GM18507 (cell line): ENCODE measurements at places on chromosomes 12 and 14.

GRCh38 chr12:72677139-72677538 lies 405.0 kb downstream of the TRHDE start:
- no peak for DNase-seq

DNA sequence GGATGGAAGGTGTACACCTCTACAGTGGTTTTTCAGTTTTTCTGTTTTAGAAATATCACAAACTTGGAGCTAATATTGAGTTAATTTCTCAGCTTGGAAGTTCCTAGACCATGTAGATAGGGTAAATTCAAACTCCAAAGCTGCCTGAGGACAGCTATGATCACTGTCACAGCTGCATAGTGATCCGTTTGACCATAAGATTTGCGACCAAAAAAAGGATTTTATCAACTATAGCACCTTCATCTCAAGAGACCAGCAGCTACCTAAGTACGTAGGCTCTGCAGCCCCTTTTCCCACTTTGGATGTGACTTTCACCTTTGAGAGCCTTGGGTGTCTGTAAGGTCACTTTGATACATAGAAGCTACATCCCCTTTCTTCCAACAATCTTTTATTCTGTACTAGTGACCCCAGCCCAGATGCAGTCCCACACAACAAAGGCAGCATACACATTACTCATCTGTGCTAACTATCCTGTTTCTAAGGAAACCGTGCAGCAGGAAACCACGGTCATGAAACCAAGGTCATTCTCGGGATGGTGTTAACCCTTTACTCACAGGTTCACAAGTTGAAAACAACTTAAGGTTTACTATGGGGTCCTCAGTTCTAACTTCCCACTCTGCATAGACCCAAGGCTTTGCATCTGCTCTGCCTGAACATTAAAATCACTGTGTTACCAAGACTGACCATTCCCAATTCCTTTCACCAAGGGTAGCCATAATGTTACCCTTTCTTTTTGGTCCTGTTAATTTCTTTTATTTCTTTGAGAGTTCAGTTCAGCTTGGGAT lies 75.4 kb downstream of the IFT81 start:
- no peak for DNase-seq

- DNase-seq, result no peak
Observed at GRCh38 chr14:24273422-24273998, 2.1 kb upstream of the RABGGTA start.

- no peak for DNase-seq
Observed at GRCh38 chr14:48319823-48320222, 644.4 kb upstream of the MDGA2 start.

DNA sequence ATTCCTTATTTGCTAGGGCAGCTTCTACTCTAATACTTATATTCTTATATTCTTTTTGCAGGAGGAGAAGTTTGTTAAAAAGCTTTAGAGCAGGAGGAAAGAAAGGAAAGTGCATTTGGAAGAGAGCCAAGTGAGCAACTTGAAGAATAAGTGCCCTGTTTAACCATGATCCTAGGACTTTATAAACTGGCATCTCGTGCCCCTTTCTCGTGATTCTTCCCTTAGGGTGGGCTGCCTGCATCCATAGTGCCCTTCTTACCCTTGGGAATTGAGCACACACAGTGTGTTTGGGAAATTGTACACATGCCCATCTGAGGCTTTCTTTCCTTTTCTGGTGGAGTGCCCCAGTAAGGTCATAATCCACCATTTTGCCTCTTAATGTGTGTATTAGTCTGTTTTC lies 141.9 kb downstream of the NUBPL start:
- no peak for DNase-seq

GRCh38 chr14:96180043-96180874 lies 24.4 kb upstream of the BDKRB2 start:
- no peak for DNase-seq

DNA sequence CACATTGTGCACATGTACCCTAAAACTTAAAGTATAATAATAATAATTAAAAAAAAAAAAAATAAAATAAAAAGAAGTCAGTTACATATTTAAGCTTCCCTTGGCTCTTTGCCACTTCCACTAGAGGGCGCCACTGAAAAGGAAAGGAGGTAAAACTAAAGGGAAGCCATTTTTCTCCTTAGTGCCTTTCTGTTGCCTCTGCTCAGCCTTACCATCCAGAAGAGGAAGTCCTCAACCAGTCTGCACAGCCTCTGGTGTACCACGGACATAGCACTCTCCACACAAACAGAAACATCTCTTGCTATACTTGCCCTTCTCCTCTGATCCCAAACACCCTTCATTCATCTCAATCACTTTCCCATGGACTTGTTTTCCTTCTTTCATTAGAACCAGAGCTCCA lies 169.0 kb upstream of the EEA1 start:
- DNase-seq, result peak; percentile 12

- peak; percentile 28 for DNase-seq
Observed at GRCh38 chr12:52879394-52880351, 25.2 kb downstream of the KRT8 start.

- no peak for DNase-seq
Observed at GRCh38 chr12:4246116-4246515, 27.4 kb upstream of the CCND2 start.

DNA sequence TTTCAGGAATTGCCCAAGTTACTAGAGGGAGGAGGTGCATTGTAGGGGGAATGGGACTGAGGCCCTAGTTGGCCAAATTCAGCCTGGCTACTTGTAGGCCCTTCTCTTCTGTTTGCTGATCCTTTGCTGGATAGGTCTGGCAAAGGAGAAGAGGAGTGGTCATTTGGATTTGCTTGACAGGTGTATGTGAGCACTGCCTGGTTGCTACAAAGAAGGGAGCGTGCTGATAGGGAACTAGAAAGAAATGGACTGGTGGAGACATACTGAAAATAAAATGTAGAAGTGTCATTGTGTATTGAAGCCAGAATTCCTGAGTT lies 3.6 kb downstream of the PSMA6 start:
- no peak for DNase-seq

DNA sequence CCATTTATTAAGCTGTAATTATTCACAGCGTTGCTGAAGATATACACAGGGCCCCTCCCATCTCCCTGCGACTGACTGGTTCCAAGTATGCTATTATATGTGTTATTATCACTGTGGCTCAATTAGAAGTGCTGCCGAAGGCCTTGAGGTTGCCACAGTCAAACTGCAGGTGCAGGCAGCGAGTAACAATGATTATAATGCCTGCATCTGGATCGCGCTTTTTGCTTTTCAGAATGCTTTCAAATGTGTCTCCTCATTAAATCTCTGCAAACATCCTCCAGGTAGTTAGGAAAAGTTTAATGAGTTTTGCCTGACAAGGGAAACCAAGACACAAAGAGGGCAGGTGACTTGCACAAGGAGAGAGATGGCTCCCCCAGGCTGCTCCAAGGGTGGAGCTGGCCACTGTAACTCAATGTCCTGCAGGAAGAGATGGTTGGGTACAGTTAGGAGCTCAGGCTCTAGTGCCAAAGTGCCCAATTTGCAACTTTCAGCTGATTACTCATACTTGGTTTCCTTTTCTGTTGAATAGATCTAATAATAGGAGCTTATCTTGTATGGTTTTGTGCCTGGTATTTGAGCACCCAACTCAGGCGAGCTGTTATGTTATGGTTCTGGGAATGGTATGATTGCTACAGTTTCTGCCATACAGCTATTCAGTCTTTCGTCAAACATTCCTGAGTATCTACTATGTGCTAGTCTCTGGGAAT lies 1.7 kb upstream of the SYNE3 start:
- no peak for DNase-seq

GRCh38 chr14:69398818-69399210 lies 322 bp downstream of the SLC39A9 start:
- no peak for DNase-seq

GRCh38 chr12:27303139-27304111 lies 29.2 kb upstream of the BMAL2 start:
- no peak for DNase-seq

DNA sequence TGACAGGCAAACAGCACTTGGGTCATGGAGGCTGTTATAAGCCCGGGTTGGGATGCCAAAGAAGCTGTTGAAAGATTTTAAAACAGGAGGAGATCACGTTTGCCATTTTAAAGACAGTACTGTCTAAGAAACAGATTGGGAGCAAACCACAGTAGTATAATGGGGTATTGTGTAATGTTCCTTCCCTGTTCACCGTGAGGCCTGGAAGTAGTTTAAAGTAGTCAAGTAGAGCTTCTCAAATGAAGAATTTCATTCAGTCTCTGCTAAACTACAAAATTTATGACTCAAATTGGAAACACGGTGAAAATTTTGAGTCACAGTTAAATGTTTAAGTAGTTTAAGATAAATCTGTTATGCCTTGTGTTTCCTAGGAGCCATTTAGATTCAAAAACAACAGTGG lies 35.8 kb downstream of the ATP2A2 start:
- DNase-seq, result no peak

GRCh38 chr12:2667716-2668440 lies 126.9 kb upstream of the FKBP4 start:
- DNase-seq, result no peak

- no peak for DNase-seq
Observed at GRCh38 chr12:124685689-124686369, 118.4 kb upstream of the NCOR2 start.

DNA sequence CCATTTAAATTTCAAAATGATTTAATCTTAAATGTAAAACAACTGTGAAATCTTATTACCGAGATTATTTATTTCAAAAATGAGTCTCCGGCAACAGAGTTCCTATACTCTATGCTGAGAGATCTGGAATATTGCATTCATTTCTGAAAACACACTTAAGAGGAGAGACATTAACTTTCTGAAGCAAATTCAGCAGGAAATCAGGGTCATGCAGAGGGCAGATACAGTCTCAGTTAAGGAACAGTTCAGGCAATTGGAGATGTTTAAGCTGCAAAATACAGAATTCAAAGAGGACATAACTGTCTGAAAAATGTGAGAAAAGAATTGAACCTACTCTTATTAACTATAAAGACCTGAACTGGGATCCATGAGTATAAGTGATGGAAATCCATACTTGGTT lies 320.7 kb downstream of the PAWR start:
- DNase-seq, result no peak

DNA sequence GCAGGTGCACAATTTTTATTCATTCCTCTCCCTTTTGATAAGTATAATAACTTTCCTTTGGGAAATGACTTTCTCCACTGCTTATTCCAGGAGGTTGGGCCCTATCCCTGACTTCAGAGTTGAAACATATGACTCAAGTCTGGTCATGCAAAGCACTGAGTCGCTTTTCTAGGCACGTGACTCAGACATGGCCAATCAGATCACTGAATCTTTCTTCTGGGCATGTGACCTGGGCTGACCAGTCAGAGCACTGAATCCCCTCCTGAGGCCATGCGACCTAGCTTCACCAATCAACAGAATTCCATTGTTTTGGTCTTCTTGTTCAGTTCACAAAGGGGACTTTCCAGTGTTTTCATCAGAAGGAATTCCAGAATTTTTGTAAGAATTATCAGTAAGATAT lies 377.1 kb upstream of the KITLG start:
- no peak for DNase-seq

GRCh38 chr12:56146492-56147460 lies 5.6 kb upstream of the MYL6B start:
- no peak for DNase-seq

GRCh38 chr14:63928744-63929174 lies 76.0 kb downstream of the SYNE2 start:
- no peak for DNase-seq

GRCh38 chr14:39050389-39050788 lies 52.6 kb downstream of the SEC23A start:
- no peak for DNase-seq

GRCh38 chr14:22419620-22420019 lies 169.4 kb downstream of the DAD1 start:
- no peak for DNase-seq

GRCh38 chr12:55720071-55720564 lies at the start of gene RDH5:
TSS of gene RDH5 (plus strand) at chr12:55720393. CDS start at chr12:55721185, 792 bp downstream.
- no peak for DNase-seq

DNA sequence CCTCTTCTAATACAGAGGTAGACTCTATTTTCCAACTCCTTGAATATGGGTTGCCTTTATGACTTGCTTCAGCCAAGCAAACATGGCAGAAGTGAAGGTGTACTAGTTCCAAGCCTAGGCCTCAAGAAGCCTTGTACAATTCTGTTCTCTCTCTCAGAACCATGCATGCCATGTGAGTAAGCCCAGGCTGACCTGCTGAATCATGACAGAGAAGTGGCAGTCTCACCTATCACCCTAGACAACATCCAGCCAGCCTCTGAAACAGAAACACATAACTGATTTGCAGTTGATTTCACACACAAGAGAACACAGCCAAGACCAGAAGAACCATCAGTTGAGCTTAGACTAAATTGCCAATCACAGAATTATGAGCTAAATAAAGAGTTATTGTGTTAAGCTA lies 157.2 kb downstream of the GARIN6 start:
- DNase-seq, result no peak

GRCh38 chr14:95258754-95259593 lies 60.7 kb downstream of the CLMN start:
- DNase-seq, result no peak

DNA sequence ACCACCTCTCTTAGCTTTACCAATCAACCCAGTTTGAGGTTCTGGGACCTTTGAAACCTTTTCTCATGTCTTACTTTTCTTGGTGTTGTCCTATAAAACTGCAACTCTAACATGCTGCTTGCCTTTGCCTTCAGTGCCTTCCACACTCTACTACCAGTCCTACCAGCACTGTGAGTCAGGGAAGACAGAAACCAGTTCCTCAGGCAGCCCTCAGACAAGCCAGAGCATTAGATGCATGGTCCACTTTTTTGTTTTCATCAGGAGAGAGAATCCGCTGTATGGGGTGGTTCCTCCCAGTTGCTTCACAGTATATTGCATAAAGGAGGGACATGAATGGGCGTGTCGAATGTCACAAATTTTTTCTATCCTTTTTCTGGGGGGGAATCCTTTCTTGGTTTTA lies 17.3 kb upstream of the KLRB1 start:
- no peak for DNase-seq

DNA sequence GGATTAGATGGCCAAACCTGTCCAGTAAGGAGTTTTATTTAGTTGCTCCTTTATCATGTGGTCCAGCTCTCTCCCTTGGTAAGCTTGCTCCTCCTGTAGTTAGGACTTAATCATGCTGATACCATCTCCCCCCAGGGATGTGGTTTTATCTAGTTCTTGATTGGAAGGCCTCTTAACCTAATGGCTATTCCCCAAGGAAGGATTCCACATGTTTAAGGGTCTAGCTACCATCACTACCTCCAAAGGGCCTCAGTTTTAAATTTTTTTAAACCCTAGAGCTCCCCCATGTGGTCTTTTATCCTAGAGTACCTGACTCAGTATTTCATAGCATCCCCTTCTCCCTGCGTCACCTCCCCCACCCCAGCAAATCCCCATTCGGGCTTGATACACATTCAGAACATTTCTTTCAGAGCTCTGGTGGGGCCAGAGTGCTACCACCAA lies 22.5 kb downstream of the MAP3K12 start:
- no peak for DNase-seq

DNA sequence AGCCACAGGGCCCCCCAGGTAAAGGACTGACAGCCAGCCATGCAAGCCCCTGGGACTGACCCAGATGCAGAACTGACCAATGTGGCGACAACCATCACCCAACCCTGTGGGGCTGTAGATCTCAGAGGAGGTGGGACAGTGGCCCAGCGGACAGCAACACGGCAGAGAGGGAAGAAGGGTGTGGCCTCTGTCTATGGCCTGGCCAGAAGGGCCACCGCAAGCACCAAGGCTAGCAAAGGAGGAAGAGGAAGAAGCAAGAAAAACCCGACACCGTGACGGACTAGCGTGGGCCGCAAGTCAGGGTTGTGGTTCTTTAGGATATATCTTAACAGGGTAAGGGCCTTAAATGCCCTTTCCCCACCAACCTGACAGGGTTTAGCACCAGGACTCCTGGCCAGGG lies 71.2 kb downstream of the ITPK1 start:
- no peak for DNase-seq
